Gastrocnemius medialis (tissue), 4 donors: ENCODE measurements at places on chromosomes 6 and 20. TPM values are rescaled to one million over a fixed set of nuclear protein-coding genes. Genes with fewer than 3 reads are reported as not detected.

- no peak for DNase-seq
Measured at GRCh38 chr6:155038104-155038503, 43.0 kb downstream of the TIAM2 start.

DNA sequence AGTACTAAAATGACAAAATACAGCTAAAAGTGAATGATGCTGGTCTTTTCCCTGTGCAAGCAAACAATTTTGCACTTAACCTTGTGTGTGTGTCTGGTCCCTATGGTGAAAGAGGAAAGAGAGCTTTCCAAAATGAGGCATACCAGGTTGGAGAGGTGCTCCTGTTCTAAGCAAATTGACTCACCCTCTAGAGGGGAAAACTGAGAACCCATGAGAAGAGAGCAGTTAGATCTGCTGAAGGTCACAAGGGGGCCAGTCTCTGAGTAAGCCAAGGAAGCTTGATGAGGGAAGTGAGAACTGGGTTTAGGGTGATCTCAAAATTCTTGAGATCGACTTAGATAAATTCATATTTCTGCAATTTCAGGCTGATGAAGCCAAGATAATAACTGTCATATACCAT lies 157.5 kb upstream of the TBX18 start:
- no peak for DNase-seq

GRCh38 chr6:15287670-15288375 lies 42.0 kb downstream of the JARID2 start:
- no peak for DNase-seq

GRCh38 chr6:37637562-37638413 lies 59.9 kb downstream of the MDGA1 start:
- DNase-seq = no peak

- DNase-seq = no peak
Measured at GRCh38 chr6:104983776-104984175, 26.9 kb downstream of the LIN28B start.

DNA sequence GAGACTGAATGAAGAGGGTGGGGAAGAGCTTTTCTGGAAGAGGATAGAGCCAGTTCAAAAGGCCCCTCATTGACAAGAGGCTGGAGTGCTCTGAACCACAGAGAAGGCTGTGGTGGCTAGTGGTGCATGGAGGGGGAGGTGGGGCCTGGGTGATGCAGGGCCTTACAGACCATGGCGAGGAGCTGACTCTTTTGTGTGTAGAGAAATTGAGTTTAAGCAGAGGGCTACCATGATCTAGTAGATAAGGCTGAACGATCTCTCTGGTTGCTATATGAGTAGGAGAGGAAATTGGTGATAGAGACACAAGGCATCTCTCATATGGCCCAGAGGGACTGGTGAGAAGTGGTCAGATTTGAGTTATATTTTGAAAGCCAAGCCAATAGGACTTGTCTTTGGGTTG lies 137.6 kb downstream of the UST start:
- no peak for DNase-seq

DNA sequence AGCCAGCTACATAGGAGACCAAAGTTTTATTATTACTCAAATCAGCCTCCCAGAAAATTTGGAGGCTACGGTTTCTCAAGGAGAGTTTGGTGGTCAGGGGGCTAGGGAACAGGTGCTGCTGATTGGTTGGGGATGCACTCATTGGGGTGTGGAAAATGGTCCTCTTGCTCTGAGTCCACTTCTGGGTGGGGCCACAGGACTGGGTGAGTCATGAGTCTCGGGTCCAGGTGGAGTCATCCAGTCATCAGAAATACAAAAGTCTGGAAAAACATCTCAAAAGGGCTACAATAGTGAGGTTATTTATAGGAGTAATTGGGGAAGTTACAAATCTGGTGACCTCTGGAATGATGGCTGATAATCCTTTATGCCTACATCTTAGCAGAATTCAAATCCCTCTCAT lies 54.3 kb upstream of the SLC22A16 start:
- no peak for DNase-seq

ISM1 gene
- total RNA-seq = 0.61 TPM

DTD1 gene
- 26.3 TPM for total RNA-seq
